ENCODE measurements at places on chromosomes 1 and 21.

DNA sequence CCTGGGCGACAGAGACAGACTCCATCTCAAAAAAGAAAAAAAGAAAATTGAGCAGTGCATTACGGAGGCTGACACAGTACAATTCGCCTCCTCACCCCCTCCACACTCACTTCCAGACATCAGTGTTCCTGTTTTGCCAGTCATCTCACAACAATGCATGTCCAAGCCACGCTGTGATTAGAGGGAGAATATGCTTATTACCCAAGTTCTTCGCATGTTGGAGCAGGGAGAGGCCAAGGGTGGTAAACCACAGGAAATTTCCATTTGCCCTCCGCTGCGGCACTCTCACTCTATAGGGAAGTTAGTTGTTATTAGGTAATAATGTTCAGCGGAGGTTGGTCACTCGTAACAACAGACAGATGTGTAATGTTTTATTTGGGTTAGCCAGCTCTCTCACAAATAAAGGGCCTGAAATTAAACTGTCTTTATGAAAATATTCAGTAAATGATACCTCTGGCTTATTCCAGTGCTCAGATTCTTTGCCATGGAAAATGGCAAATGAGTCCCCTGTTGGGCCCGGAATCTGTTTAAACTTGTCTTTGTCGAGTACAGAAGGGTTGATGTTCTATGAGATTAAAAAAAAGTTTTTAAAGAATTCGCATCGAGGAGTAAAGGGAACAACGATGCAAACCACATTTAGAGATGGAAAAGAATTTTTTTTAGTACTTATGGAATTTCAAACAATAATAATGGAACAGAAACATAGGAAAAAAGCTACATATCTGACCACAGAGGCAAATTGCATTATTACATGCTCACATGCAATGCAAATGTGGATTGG, 33.1 kb downstream of the KCNJ15 start:
- DNase-seq, result no peak

DNA sequence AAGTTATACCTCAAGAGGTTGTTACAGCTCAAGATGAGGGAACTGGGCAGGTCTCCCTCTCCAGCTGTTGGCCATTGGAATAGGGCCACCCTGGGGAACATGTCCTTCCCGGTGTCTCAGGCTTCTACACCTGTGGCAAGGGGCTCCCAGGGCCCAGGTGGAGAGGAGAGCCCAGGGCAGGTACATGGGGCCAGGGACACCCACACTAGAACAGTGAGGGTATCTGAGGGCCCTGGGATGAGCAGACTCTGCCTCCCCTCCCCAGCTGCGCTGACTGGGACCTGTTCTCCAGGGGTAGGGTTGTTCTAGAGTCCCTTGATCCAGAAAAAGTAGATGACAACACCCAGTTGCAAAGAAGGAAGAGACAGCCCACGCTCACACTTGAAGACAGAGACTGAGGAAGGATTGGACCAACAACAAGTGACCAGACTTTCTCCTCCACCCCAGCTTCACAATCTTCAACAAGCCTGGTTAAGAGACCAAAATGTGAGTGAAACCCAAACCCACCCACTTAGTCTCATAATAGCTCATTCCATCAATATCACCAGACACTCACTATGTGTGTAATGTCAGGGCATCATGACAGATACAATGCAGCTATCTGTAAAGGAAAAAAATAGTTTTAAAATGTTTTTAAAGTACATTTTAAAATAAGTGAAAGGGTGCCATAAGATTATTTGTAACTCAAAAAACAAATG, 439.3 kb downstream of the NPHP4 start:
- no peak for DNase-seq

DNA sequence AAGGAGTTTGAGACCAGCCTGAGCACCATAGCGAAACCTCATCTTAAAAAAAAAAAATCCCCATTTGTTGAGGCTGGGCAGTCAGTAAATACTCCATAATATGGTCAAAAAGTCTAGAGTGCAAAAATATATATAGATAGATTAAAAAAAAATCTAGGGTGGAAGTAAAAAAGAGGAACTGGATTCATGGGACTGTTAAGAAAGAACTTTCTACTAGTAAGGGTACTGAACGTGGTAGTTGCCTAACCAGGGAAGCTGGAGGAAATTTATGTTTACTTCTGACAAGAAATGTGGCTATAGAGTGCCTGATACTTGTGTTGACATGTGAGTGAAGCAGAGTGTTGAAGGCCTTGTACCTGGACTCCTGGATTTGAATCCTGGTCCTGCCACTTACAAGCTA, 265.9 kb upstream of the FAM78B start:
- no peak for DNase-seq

DNA sequence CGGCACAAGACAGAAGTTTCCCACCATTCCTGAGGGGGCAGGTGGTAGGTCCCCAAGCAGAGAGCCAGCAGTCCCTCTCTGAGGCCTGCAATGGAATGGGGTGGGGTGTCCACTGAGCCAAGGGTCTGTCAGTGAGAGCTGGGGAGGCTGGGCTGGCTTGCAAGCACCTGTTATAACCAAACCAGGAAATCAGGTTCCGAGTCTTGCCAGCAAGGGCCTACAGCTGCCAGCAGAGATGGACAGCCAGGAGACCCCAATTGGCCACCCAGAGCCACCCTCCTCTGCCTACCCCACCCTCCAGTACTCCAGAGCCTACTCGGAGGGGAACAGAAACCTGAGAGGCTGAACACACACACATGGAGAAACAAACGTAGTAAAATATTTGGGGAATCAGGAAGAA, 32.2 kb downstream of the PSEN2 start:
- DNase-seq, result no peak

GRCh38 chr1:35668506-35668905, 27.2 kb upstream of the PSMB2 start:
- DNase-seq, result no peak

DNA sequence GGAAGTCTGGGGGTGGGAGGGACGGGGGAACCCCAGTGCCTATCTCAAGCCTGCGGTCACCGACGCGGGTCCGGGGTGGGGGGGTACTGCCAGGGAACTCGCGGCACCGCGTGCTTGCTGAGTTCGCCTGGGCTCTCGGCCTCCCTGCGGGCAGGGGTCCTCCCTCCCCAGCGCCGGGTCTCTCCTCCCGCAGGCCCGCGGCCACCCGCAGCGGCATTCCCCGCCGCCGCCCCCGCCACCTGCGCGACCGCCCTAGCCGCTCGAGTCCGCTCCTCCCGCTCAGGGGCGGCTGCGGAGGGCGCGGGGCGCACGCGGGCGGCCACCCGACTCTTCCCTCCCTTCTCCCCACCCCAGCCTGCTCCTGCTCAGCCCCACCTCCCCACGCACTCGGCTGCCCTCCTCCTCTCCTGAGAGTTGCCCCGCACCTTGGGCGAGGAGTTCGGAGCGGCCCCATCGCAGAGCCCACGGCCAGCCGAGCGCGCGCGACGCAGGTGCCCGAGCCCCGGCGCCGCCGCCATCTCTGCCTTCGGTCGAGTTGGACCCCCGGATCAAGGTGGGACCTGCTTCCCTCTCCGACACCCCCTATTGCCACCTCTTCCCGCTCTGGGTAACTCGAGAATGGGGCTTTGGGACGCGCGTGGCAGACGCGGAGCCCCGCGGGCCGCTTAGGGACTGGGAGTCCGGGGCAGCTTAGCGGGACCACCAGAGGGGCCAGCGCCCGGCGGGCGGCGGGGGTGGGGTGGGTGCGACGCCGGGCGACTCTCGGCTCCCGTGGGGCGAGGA, 105.0 kb downstream of the LEPR start:
- peak; percentile 42 for DNase-seq

DNA sequence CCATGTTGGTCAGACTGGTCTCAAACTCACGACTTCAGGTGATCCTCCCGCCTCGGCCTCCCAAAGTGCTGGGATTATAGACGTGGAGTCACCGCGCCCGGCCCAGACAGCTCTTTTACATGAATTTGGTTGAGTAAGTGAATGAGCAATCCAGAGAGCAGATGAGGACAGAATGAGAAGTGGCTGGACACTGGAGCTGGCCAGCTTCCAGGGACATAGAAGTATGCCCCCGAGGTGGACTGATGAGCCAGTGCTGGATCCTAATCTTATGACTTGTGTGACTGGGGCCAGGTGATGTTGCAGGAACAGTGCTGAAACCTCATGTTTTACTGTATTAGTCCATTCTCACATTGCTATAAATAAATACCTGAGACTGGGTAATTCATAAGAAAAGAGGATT, 35.9 kb upstream of the KANK4 start:
- DNase-seq, result no peak

DNA sequence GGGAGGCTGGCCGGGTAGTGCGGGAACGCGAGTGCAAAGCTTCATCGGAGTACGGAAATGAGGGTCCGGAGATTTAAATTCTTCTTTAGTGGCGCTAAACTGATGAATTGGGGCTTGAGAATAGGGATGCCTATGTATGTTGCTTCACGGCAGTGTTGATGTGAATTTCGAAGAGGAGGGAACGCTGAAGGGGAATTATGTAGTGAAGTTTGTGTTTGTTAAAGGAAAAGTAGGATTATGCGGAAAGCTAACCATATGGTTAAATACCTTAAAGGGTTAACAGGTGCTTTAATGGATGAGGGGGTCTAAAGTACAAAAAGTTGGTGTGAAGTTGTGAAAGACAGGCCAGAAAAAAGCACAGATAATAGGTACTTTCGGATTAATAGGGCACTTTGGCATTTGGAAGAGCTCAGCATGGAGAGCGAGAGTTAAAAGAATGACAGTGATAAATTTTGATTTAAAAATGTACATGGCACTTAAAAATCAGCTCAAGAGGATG, 1.4 kb downstream of the HS2ST1 start:
- peak; percentile 9 for DNase-seq

- peak; percentile 60 for DNase-seq
Measured at GRCh38 chr1:21189906-21190500, 13.3 kb upstream of the EIF4G3 start.

DNA sequence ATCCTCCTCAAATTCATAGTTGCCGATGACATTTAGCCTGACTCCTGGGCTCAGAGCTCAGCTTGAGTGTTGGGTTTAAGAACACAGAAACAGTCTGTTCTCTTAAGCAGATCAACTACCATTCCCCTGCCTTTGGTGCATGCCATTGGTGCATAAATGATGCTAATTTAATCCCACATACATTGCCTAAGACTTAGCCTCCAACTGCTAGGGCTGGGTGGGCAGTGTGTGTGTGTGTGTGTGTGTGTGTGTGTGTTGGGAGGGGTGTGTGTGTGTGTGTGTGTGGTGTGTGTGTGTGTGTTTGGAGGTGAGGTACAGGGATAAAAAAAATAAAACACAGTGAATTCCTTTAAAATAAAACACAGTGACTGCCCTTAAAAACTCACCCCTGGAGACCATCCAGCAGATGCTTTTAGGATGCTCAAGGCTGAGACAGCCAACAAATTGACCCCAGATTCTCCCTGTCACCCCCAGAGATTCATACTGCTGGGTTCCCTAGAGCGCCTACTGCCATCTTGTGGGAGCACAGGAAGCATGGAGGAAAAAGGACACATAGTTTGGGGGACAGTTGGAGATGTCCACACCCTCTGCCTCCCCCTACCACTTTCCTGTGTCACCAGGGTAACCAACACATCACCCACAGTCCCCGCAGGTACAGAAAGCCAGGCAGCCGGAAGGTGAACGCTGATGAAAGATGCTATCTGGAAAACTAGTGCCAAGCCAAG, 30.6 kb downstream of the KLHDC7A start:
- no peak for DNase-seq

- no peak for DNase-seq
Measured at GRCh38 chr1:77605246-77606026, 77.0 kb downstream of the ZZZ3 start.

DNA sequence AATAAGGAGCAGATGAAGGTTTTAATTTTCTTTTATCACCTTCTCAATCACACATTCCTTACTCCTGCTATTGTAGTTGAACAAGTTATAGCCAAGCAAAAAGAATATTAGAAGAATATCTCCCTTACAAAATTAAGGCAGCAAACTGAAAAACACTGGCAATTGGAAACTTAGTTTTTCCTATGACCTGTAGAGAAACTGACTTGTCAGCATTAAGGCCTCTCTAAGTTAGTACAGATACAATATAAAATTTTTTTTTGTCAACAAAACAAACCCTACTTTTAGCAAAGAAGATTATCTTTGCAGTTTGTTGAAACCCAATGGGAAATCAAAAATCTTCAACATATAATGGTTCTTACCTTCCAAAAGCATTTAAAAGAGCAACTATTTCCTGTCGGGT, 61.3 kb downstream of the ERO1B start:
- no peak for DNase-seq

- DNase-seq, result peak; percentile 90
Measured at GRCh38 chr1:165697881-165698760, at the start of gene ALDH9A1. Gene ALDH9A1, minus strand, starts transcription at chr1:165698562. Its CDS starts 4 bp downstream, at chr1:165698558.

DNA sequence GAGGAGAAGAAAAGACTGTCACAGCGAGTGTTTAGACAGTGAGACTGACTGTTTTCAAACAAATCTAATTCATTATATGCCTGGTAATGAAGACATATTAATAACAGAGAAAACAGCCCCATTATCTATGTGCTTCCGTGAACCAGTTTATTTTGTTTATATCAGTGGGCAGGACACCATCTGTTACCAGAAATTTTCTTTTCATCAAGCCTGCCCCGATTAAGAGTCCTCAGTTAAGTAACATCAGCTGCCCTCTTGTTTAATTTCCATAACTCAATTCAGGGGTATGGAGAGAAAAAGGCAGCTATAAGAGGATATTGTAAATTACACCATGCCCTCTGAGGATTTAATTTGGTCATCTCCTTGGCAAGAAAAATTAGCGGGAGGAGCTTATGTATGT, 94.0 kb downstream of the TMEM200B start:
- DNase-seq, result no peak

DNA sequence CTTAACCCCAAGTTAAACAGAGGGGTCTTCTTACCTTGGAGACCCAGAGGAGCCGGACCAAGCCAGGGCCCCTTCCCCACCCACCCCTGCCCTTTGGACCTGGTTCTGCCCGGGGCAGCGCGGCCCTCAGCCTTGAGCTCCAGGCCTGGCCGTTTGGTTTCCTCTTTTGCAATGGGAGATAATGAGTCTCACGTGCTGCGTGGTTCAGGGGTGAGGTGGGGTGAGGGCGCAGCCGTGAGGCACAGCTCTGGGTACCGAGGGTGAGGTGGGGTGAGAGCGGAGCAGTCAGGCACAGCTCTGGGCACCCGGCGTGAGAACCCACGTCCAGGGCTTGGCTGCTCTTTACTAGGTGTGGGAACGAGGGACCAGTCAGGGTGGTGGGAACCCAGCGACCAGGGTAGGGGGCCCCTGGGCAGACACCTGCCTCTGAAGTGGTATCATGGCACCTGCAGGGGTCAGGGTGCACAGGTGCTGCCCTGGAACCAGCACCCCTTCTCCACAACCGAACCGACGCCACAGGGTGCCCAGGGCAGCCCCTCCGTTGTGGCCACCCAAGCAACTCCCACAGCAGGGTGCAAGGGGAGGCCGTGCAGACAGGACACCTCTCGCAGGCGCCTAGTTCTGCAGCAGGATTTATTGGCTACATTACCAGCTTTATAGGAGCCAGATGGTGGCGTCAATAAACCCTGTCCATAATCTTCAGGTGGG, 182.2 kb downstream of the PRDM16 start:
- no peak for DNase-seq

Data from NCI-H345 (cell line).